Mesenteric fat pad (tissue), 1 donor: ENCODE measurements at places on chromosomes 2 and 18. TPM values are rescaled to one million over a fixed set of nuclear protein-coding genes. Genes with fewer than 3 reads are reported as not detected.

Gene TMEM185B
- total RNA-seq = 20.4 TPM

Gene FRZB
- total RNA-seq = 5.5 TPM

Gene SH3BP4
- total RNA-seq = 20.5 TPM

Gene AFF3
- total RNA-seq = 4.5 TPM

Gene KCNE4
- total RNA-seq = 15.0 TPM

Gene CRACDL
- 7.9 TPM for total RNA-seq

GRCh38 chr2:161983331-161983651, 90.7 kb downstream of the DPP4 start:
- DNase-seq = no peak

GRCh38 chr2:232542715-232543467, 3.4 kb downstream of the CHRNG start:
- DNase-seq = peak; percentile 72

- no peak for DNase-seq
Measured at GRCh38 chr2:9556121-9556743, 602 bp upstream of the ADAM17 start.

- no peak for DNase-seq
Measured at GRCh38 chr2:118250463-118250862, 162.2 kb downstream of the INSIG2 start.

- DNase-seq = no peak
Measured at GRCh38 chr2:23609254-23609653, 224.3 kb downstream of the KLHL29 start.

DNA sequence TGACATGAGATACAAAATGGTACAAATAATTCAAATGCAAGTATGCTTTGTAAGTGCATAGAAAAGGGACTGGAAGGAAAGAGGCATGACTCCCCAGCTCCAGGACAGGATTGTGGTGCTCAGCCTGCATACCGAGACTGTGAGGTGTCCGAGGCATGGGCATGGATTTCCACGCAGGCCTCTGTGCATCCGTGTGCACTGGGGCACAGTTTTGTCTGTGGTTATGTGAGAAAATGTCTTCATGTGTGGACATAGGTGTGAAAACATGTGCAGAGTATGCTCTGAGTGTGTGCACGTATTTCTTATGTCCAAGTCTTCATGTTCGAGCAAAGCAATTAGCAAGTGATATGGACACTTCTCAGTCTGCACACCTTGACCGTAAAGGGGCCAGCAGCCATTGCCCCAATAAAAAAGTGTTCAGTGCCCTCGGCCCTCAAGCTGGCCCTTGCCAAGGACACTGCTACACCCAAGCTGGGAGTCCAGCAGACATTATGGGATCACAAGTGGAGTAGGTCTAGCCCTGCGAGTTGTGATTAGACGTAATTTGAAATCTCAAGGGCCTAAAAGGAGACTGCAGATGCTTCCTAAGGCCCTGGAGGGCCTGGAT, 120.7 kb downstream of the CYP26B1 start:
- peak; percentile 59 for DNase-seq

GRCh38 chr2:44197816-44198215, 29.1 kb downstream of the PPM1B start:
- no peak for DNase-seq

DNA sequence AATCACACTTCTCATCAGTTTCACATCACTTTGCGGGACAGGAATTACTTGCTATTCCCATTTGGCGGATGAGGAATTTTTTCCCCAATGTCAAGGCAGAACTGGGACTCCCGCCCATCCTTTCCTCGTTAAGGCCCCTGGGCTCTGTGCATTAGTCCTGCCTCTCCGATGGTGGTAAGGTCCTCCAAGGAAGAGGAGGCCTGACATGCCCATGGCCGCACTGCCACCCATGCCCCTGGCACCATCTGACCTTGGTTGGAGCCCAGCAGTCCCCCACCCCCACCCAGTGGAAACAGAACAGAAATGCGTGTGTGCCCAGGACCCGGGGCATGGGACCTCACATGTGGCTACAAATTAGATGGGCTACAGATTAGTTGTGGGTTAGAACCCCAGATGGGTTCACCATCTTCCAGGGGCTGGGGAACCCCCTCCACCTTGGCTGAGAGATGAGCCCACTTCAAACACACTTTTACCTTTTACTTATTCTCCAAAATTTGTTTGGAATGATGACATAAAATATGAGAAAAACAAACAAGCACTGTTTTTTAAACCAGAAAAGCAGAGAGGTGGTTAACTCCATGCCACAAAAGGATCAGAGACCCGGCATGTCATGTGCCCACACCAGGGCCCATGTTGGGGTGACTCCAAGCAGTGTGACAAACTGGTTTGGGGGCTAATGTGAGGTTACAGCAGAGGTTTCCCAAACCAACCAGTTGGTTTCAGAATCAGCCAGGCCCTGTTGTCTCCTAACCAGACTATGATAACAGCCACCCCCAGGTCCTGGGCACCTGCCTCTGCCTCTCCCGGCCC, 11.0 kb upstream of the DUSP2 start:
- DNase-seq = peak; percentile 55

GRCh38 chr18:48922226-48922800, 28.5 kb downstream of the SMAD7 start:
- no peak for DNase-seq

DNA sequence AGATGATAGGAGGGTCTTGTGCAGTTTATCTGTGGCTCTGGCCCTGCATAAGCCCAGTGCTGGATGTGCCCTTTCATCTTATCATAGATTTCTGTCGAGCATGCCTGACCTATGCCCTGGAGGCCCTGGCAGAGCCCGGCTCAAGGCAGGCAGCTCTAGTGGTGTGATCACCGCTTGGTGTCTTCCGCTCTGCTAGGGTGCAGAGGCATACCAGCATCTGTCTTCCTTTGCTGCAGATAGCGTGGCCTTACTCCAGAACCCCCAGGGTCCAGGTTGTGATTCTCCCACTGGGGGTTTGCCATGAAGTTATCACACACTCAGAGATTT, 13.7 kb upstream of the TRAF3IP1 start:
- no peak for DNase-seq

DNA sequence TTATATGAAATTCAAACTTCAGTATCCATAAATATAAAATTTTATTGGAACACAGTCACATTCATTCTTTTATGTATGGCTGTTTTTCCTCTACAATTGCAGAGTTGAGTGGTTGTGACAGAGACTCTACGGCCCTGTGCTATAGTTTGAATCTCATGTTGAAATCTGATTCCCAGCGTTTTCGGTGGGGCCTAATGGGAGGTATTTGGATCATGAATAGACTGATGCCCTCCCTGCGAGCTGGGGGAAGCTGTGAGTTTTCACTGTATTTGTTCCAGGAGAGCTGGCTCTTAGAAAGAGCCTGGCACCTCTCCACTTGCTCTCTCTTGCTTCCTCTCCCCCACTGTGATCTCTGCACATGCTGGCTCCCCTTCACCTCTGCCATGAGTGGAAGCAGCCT, 1.7 kb downstream of the PFN4 start:
- DNase-seq = no peak

DNA sequence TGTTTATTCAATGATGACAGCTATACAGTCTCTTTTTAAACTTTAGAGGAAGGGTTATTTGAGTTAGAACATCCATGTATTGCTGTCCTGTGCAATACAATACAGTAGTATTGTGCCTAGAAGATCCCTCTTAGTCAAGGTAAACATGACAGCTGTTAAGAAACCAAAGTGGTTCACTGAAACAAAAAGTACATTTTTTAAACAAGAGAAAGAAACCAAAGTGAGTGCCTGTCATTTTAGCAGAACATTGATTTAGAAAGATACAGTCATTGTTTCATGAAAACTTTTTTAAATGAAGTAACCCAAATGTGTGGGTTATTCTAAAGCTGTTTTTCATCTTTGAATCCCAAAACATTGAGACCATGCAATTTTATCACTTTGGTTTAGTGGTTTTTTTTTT, 15.5 kb downstream of the ITPRID2 start:
- DNase-seq = no peak

DNA sequence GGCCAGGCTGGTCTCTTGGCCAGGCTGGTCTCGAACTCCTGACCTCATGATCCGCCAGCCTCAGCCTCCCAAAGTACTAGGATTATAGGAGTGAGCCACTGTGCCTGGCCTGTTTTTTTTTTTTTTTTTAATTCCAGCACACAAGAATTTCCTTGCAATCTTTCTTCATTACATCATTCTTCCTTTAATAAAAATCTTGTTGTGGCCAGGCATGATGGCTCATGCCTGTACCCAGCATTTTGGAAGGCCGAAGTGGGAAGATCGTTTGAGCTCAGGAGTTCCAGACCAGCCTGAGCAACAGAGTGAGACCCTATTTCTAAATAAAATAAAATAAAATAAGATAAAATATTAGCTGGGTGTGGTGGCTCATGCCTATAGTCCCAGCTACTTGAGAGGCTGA, 21.4 kb upstream of the PLEKHM3 start:
- no peak for DNase-seq

GRCh38 chr2:221380686-221381085, 191.4 kb downstream of the EPHA4 start:
- DNase-seq = no peak

DNA sequence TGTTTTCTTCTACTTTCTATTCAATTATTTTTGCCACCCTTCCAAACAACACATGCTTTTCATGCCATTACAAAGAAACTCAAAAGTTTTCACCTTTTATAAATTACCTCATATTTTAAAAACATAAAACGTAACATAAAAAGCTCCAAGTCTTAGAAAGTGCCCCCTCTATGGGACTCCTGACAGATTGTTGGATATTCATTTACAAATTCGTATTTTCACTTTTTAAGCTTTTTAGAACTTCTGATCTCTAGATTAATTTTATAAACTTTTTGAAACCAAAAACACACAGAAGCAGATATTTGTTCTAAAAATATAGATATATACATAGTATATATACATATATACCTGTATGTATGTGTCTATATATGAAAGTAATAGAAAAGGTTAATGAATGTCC, 1.5 kb downstream of the COL5A2 start:
- DNase-seq = no peak

DNA sequence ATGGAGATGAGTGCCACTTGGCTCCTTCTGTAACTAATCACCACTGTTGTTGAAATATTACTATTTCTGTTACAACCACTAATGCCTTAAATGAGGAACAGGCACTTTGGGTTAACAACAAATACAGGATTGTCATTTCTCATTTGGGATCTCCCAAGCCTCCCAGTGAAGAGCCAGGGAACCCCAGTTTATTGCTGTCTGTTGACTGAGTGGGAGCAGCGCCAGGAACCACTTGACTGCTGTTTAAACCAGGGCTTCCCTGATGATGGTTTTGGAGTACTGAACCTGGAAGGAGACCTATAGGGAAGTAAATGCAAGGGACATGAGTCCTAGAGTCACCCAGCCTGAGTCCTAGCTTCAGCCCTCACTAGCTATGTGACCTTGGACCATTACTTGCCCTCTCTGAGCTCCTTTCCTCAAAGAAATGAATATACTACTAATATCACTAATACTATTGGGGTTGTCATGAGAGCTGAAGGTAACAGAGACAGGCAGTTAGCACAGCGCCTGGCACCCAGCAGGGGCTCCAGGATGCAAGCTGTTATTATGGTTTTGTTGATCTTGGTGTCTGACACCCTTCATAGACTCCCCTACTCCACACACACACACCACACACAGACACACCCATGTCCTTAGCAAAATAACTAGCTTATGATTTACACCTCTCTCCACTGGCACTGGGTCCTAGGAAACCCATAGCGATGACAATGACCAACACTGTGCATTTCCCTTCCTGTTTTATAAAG, 104.2 kb upstream of the FZD7 start:
- peak; percentile 14 for DNase-seq

GRCh38 chr2:180033993-180034894, 27.1 kb upstream of the CWC22 start:
- no peak for DNase-seq

- no peak for DNase-seq
Measured at GRCh38 chr18:23719634-23720201, 30.5 kb downstream of the LAMA3 start.

GRCh38 chr2:55707751-55708150, 14.1 kb upstream of the PNPT1 start:
- no peak for DNase-seq

GRCh38 chr2:46535360-46535759, 56.0 kb downstream of the TMEM247 start:
- no peak for DNase-seq

DNA sequence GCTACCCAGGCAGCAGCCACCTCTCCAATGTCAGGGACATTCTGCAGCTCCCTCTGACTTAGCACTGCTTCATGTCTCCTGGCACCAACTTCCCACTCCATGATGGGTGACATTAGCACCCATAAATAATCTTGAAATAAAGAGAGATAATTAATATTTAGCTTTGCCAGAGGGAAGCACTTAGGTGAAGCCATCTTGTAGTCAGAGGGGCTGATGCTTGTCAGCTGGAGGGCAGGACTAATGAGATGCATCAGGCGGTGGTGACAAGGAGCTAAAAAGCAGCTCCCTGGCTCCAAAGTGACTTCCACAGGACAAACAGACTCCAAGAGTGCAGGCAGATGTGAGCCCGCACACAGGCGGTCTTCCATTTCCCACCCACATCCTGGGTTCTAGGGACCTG, 153.0 kb upstream of the ID2 start:
- DNase-seq = no peak

DNA sequence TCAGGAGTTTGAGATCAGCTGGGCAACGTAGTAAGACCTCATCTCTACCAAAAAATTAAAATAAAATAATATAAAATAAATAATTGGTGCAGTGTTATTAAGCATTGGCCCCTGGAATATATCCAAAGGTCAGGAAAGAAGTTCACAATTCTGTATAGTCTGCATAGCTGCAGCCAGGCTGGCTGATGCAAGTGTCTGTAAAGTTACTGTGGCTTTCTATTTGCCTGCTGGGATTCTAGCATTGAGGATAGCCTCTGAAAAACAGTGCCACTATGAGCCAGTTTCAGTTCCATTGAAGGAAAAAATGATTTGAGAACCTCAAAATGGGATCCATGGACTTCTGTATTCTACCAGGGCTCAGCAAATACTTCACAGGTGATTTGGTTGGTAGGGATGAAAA, 208.6 kb downstream of the PARD3B start:
- DNase-seq = no peak
